WTC11 (cell line): ENCODE measurements at places on chromosomes 7 and 10.

- DNase-seq, result no peak
Observed at GRCh38 chr7:155763122-155763521, 49.1 kb downstream of the SHH start.

- no peak for DNase-seq
Observed at GRCh38 chr10:79490400-79491142, 21.8 kb upstream of the EIF5AL1 start.

DNA sequence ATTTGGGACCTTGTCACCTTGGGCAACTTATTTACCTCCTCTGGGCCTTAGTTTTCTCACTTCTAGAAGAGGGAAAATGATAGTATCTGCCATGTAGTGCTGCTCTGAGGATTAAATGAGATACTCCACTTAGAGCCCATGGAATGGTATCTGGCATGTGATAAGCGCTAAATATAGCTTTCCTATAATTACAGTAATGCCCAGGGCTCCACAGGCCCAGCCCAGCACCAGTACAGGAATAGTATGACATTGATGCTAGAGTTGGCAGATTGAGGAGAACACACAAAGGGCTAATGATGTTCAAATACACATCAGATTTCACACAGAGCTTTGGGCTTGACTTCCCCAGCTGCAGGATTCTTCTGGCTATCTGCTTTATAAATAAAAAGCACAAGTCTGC lies 34.9 kb downstream of the FAS start:
- no peak for DNase-seq

DNA sequence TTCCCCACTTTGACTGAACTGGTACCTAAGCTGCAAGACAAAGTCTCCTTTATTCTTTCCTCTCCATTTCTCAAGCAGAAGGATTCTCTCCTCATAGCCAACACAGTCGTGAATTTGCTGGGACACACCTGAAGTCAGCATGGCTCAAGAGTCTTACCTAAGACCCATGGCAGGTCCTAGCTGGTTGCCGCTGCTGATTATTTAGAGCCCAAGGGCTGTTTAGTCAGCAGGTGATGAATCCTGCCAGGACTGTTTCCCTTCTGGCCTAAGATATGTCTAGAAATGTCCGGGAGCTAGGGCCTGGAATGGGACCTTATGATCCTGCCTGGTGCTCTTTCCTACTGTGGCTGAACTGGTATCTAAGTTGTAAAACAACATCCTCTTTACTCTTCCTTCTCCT lies 82.8 kb downstream of the AHCYL2 start:
- DNase-seq, result no peak

DNA sequence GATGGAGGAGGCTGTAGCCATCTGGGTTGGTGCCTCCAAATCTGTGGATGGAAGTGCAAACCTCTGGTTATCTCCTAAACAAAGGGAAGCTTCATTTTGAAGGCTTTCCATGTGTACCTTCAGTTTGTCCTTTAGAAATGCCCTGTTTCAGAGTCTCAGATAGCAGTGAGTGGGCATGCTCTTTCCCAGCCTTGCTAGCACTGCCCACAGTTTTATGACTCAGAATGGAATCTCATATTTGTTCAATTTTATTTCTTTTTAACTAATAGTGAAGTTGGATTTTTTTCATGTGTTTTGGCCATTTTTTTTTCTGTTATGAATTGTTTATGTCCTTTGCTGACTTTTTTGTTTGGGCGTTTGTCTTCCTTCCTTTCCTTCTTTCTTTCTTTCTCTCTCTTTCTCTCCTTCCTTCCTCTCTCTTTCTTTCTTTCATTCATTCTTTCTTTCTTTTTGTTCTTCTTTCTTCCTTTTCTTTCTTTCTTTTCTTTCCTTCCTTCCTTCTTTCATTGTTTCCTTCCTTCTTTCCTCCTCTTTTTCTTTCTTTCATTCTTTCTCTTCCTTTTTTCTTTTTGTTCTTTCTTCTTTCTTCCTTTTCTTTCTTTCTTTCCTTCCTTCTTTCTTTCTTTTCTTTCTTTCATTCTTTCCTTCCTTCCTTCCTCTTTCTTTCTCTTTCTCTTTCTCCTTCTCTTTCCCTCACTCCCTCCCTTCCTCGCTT lies 25.6 kb downstream of the PRF1 start:
- no peak for DNase-seq

GRCh38 chr7:157219154-157219553 lies 80.4 kb downstream of the UBE3C start:
- DNase-seq, result no peak

- DNase-seq, result no peak
Observed at GRCh38 chr10:86362129-86362527, 4.5 kb downstream of the GRID1 start.

GRCh38 chr10:58755340-58755610 lies 242.6 kb downstream of the BICC1 start:
- DNase-seq, result no peak

- no peak for DNase-seq
Observed at GRCh38 chr10:75115137-75115536, 3.7 kb downstream of the SAMD8 start.

DNA sequence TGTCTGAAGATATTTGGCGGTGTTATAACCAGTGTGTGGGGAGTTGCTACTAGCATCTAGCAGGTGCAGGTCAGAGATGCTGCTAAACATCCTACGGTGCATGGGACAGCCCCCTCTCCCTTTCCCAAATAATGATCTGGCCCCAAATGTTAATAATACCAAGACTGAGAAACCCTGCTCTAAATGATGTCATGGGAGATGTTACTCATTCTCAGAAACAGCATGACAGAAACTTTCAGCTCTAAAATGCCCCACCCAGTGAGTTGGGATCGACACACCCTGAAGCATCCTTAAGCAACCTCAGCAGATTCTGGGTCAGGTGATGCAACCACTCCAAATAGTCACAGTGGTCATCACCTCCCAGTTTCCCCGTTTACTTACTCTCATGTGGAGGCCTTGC lies 108.8 kb upstream of the MPP7 start:
- no peak for DNase-seq

DNA sequence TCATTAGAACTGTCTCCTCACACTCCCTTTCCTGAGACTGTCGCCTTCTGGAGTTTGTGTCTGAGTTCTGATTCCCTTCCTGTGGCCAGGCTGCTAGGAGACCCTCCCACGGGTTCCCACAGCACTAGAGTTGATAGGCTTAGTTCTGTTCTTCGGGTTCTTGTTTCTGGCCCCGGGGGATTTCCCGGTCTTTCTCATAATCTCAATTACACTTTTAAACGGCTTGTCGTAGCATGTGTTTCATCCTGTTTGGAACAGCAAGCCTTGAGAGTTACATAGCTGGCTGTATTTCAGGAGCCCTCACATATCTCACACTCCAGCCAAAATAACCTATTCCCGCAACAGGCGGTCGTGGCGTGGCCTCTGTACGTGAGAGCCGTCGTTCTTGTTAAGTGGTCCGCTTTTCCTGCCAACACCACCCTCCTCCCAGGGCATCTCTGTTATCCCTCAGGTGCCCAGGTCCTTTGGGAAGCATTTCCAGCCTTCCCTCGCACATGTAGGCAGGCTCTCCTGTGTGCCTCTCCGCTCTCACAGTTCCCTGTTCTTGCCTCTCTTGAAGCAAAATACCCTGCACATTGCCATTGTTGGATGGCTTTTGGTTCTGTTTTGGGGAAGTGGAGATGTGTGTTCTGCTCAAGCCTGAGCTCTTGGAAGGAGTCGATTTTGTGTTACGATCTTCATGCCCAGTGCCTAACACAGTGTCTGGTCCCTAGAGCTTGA lies 46.0 kb downstream of the CDC123 start:
- no peak for DNase-seq

GRCh38 chr7:159108941-159109652 lies 35.6 kb downstream of the VIPR2 start:
- DNase-seq, result no peak

DNA sequence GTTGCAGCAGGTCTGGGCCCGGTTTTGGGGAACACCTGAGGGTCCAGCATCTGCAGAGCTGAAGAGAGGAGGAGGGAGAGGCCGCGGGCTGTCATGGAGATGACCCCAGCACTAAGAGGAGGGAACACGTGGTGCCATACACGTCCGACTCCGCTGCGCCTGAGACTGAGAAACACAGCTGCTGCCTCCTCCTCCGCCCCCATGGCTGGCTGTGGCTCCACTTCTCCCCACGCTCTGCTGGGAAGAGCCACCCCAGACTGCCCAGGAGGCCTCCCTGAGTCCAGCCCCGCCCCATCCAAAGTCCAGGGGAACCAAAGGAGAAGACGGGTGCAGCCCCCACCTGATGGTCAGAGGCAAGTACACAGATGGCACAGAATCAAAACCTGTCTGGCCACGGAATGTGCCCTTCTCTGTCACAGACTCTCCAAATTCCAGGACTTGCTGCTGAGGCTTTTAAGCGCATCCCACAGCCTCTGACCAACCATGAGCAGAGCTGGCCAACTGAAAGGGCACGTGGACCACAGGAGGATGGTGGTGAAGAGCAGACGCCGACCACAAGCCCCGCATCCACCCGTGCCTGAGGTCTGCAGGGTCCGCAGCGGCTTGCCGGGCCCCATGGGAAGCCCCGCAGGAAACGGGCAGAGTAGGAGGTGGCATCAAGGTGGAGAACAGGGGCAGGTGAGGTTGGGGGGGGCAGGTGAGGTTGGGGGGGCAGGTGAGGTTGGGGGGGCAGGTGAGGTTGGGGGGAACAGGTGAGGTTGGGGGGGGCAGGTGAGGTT lies 24.0 kb downstream of the STK32C start:
- no peak for DNase-seq

DNA sequence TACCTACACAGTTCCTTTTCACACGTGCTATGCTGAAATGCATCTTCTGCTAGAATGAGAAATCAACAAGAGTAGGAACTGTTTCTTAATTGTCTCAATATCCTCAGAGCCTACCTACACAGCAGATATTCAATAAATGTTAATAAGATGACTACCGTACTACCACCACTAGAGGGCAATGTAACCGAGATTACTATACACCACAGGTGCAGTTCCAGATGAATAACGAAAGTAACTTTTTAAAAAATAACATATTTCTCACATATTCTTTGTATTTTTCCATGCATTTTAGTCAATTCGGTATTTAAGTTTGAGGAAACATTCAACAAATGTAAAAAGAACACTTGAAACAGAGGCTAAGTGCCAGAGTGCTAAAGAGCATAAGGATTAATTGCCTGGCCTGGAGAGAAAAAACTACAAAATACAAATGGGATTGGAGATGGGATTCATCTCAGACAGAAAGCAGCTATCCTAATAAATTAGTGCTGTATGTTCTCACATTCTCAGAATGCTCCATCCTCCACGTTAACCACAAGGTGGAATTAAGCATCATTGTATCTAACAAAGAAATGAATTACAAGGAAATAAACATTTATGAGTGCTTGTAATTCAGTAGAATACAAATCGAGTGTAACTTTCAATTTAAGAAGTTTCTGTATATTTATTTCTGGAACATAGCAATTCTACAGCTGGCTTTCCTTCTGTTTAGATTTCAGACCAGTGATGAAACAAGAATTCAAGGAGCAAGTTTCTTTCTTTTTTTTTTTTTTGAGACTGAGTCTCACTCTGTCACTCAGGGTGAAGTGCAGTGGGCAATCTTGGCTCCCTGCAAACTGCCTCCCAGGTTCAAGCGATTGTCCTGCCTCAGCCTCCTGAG lies 20.3 kb upstream of the HECTD2 start:
- DNase-seq, result no peak

DNA sequence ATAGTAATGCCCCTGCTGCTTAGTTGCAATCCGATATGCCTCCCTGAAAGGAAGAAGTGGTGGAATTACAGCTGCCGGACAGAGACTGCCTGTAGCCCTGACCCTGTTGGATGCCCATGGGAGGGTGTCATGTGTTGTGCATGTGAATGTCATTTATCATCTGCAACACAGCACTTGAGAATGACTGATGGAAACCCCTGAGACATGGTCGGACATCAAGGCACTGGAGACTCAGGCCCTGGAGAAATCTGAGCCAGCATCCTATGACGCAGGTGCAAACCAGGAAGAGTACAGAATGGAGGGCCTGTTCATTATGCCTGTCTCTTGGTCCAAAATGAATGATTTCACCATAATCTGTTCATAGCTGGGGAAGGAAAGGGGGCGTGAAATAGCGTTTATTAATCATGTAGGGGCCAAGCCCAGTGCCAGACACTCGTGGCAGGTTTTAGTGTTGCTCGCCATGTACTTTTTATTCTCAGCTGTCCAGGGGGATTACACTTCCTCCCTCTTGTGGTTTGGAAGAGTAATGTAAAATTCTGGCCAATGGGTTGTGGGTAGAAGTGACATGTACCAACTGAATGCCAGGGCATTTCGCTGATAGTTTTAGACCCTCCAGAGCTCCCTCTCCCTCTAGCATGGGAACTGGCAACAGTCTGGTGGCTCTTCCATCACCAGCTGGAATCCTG lies 23.0 kb upstream of the LEP start:
- no peak for DNase-seq

DNA sequence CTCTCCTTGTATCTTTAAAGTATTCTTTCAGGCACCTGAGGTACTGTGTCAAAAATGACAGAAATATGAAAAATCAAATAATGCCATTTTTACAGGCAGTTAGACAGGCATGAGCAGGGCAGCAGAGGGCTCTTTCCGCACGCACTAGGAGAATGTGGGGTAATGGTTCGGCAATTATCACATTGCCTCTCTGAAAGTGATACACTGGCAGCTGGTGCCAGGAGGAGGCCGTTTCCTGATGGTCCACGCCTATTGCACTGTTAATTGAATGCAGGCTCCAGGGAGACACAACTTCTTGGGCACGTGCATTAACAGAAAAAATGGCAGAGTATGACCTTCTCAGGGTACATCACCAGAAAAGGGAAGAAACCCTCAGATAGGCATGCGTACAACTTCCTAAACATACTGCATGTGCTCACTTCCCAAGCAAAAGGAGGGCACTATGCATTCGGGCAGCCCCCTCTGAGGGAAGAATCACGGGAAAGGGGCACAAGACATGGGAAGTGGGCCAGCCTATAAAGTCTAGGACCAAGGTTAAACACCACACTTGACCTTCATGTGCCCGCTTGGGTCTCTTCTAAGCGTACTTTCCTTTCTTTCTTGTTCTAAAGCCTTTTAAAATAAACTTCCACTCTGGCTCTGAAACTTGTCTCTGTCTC lies 161.7 kb downstream of the TNS3 start:
- no peak for DNase-seq

DNA sequence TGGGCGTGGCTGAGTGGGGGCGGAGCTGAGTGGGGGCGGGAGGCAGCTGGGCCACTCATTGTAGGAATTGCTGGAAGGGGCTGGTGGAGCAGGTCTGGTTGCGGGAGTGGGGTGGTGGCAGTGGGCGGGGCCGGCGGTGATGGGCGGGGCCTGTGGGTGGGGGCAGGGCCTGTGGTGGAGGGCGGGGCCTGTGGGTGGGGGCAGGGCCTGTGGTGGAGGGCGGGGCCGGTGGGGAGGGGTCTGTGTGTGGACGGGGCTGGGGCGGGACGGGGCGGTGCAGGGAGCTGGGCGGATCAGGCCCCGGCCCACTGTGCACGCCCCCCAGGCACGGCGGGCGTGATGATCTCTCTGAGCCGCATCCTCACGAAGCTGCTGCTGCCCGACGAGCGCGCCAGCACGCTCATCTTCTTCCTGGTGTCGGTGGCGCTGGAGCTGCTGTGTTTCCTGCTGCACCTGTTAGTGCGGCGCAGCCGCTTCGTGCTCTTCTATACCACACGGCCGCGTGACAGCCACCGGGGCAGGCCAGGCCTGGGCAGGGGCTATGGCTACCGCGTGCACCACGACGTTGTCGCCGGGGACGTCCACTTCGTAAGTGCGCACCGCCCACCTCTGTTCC lies 14.0 kb downstream of the SLC29A4 start:
- DNase-seq, result peak; percentile 88

- no peak for DNase-seq
Observed at GRCh38 chr7:7756577-7756976, 38.2 kb upstream of the RPA3 start.

GRCh38 chr7:74097937-74098614 lies 14.5 kb downstream of the LIMK1 start:
- DNase-seq, result no peak

GRCh38 chr10:7027913-7028808 lies 382.7 kb downstream of the SFMBT2 start:
- no peak for DNase-seq
